Stimulated activated CD4-positive, alpha-beta T cell treated with anti-CD3 and anti-CD28 coated beads, Interleukin-15, amount 100 ng/mL, for 1 hour (primary cell): ENCODE measurements at places on chromosomes 16 and 17.
A peak's percentile ranks its signal among the peaks of the same experiment; 100 is the strongest.

DNA sequence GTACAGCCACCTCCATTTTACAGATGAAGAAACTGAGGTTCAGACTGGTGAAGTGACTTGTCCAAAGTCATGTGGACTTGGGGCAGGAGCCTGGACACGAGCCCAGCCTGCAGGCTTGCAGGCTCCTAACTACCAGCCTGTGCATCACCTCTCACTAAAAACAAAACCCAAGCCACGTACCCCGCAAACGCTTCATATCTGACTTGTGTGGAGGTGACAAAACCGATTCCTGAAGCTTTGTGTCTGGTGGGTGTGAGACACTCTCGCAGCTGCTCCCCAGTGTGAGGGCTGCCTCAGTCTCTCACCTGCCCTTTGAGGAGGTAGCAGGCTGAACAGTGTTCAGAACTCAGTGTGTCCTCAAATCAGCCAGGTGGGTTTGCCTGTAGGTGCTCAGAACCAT lies 8.4 kb downstream of the HNF1B start:
- no peak for DNase-seq

- no peak for DNase-seq
Observed at GRCh38 chr16:78609402-78610274, 510.2 kb downstream of the WWOX start.

DNA sequence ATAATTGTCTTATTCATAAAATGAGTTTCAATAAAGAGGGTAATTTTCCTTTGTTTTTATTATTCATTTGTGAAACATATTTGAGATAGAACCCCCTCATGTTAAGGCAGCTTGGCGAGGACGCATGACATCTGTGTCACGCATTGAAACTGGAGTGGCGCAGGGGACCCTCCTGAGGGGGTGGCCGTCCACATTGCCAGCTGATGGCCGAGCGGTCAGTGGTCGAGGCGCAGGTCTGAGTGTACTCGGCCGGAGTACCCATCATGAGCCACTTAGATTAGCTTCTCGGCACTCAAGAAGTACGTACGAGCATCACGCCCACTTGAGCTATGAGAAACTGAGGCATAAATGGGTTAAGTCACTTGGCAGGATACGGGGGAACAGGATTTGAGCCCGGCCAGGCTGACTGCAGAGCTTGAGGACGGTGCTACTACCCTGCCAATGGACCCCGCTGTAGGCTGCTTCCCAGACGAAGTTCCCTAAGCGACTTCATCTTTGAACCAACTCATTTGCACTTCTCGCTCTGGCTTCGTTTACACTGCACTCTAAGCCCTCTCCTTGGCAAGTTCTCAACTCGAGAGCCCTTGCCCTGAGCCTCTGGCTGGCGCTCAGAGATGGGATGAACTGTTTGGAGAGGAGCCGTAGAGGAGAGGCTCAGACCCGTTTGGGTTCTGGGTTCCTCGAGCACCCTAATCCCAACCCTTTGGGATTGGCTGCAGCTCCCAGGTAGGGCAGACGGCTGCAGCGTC lies 91.8 kb downstream of the SDK2 start:
- no peak for DNase-seq

GRCh38 chr17:72376526-72377345 lies 255.9 kb downstream of the SOX9 start:
- DNase-seq: no peak

GRCh38 chr17:41333098-41333497 lies 17.5 kb downstream of the KRT33A start:
- no peak for DNase-seq

- no peak for DNase-seq
Observed at GRCh38 chr16:69089091-69089910, 16.2 kb upstream of the HAS3 start.

DNA sequence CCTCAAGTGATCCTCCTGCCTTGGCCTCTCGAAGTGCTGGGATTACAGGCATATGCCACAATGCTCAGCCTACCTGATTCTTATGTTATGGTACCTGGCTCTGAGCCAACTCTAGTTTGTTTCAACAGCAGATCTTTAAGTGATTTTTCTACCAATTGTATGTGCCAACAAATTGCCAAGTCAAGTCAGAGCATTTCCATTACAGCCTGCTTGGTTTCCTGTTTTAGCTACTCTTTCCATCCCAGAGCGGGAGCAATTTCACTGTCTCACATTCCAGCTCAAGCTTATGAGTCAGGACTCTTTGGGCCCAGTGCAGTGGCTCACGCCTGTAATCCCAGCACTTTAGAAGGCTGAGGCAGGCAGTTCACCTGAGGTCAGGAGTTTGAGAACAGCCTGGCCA lies 30.8 kb upstream of the RBBP6 start:
- DNase-seq: no peak

DNA sequence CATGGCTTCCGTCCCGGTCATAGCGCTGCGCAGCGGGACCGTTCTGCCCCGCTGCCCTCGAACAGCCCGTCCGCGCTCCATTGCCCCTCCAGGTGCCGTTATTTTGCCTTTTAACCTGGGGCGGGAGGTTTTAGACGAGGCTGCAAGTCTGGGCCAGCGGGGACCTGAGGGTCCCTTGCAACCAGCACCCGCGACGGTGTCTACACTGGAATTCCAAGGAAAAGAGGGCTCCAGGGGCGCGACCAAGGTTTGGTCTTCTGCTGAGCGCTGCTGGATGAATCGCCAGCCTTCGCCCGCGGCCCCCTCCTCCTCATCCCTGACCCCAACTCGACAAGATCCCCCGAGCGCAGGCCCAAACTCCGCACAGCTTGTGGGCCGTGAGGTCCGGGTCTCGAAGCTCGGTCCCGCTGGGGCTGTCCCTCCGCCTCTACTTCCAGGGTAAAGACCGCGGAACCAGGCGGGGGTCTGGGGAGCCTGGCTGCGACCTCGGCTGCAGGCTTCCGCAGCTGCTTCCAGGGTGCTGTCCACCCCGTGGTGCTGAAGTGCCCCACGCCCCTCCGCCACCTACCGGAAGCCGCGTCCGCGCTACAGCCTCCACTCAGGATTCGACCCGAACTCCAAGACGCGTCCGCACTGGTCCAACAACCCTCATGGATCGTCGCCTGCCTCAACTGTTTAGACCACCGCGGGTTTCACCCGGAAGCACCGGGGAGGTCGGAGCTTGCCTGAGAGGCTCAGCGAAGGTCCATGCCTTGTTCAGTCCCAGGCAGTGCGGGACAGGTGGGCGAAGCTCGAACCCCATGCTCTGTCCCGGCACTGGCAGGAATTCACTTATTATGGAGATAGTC lies 10.1 kb upstream of the CA4 start:
- DNase-seq: peak; percentile 59

- DNase-seq: no peak
Observed at GRCh38 chr16:75854152-75854551, 127.9 kb upstream of the CPHXL start.

- DNase-seq: no peak
Observed at GRCh38 chr17:75721463-75722011, 278 bp downstream of the ITGB4 start.

DNA sequence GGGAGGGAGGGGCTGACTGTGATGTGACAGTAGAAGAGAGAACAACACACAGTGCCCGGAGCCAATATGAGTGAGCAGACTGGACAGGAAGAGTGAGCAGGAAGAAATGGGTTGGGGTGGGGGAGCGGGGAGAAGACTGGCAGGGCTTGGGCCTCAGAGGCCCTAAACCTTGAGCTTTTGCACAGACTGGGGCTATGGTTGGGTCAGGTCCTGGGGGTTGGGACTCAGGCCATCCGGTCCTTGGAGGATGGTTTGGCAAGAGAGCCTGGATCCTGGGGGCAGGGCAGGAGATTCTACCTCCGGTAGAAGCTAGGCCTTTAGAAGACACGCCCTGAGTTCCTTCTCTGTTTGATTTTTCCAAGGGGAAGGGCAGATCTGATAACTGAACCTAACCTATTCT lies 1.1 kb downstream of the CAMTA2 start:
- DNase-seq: no peak

GRCh38 chr17:51722994-51723393 lies 435.5 kb downstream of the CA10 start:
- no peak for DNase-seq
